Mesangial cell (primary cell): ENCODE measurements at places on chromosomes 3 and 15. TPM values are rescaled to one million over a fixed set of nuclear protein-coding genes. Genes with fewer than 3 reads are reported as not detected.

Gene CTXN2
- under 0.01 TPM in 1 of 2 replicates, not detected in the other for total RNA-seq

Gene SPINT1
- 64.9 and 128 TPM in 2 replicates for total RNA-seq

Gene SPINK8
- not detected in 2 replicates for total RNA-seq

Gene MCTP2
- 4.4 and 6.3 TPM in 2 replicates for total RNA-seq

Gene WWTR1
- 145 and 147 TPM in 2 replicates for total RNA-seq

Gene ANXA2
- total RNA-seq = 2,448 and 3,105 TPM in 2 replicates

Gene CAPN3
- total RNA-seq = 0.65 and 1.9 TPM in 2 replicates

Gene CLSTN2
- total RNA-seq = 7.0 and 92.3 TPM in 2 replicates

Gene ABHD10
- total RNA-seq = 16.1 and 29.0 TPM in 2 replicates

Gene MB21D2
- 14.1 and 14.7 TPM in 2 replicates for total RNA-seq

Gene STIMATE
- total RNA-seq = 13.9 and 15.6 TPM in 2 replicates

Gene ISG20
- 2.6 and 5.7 TPM in 2 replicates for total RNA-seq

Gene LINGO1
- 0.16 and 0.76 TPM in 2 replicates for total RNA-seq

Gene SCG5
- total RNA-seq = 17.3 and 58.6 TPM in 2 replicates

Gene GOLGA8S
- total RNA-seq = not detected in 2 replicates

Gene GPR149
- not detected in 2 replicates for total RNA-seq
